ENCODE measurements at places on chromosomes 13 and 19.

DNA sequence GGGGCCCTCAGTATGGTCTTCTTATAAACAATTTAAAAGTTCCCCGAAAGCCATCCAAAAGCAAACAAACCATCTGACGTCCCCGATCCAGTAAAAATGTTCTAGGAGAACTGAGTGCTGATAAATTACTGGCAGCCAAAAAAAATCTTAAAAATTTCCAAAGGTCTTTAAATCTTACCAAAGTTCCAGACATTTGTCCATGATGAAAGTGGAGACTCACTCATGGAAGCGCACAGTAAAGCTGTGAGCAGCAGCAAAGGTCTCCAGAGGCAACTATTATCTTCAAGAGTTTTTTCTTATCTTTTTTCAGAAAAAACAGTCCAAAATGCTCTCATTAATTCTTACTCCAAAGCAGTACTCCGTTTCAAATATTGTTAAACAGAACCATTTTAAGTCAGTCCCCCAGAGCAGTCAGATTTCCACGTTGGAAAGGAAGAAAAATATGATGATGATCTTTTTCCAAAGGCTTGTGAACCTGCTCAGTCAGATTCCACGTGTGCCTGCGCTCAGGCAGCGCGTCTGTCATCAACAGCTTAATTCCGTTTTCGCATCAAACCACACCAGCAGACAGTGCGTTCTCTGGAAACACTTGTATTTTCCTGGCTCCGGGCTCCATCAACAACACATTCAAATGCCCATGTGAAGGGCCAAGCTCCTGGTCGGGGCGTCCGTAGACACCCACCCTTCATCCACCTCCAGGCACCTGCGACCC is 85.4 kb downstream of the COL4A1 start:
- DNase-seq: no peak

GRCh38 chr13:39510316-39510695 is 92.7 kb downstream of the LHFPL6 start:
- no peak for DNase-seq

GRCh38 chr13:109131698-109132257 is 502.4 kb downstream of the MYO16 start:
- no peak for DNase-seq

DNA sequence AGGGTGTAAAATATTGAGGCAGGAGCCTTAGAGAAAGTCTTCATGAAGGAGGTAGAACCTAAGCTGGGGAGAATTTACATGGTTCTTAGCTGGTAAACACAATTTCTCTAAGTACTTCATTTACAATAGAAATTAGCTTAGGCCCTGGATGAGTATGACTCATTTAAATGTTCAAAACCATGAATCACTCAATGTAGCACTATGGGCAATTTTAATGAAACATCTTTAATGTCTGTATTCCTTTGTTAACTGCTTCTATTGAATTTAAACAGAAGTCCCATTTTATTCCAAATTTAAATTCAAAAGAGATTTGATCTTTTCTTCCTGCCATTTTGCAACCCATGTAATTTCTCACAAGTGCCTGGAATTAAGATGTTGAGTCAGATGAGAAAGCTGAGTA is 252.1 kb downstream of the RFC3 start:
- DNase-seq: no peak

- DNase-seq: no peak
Observed at GRCh38 chr19:4473763-4474513, 1.8 kb downstream of the HDGFL2 start.

DNA sequence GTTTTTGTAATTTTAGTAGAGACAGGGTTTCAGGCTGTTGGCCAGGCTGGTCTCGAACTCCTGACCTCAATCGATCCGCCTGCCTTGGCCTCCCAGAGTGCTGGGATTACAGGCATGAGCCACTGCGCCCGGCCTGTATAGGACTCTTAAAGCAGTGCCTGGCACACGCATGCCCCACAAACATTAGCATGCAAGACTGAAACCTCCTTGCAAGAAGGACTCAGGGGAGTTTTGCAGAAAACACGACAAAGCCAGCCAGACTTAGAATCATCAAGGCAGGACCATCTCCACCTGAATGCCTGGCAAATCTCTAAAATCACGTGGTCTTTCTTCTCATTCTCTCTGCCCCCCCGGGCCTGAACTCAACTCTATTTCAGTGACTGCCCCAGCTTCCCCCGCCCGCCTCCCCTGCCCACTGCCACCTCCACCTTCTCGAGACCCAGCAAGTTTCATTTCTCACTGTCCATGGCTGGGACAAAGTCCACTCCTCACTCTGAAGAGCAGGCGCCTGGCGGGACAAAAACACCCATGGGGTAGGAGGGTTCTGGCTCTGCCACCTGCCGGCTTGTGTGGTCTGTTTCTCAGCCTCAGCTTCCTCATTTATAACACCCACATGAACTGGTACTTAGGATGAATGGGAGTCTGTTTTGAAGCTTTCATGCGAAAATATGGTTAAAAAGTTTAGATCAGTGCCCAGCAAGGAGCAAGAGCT is 2.4 kb downstream of the TICAM1 start:
- no peak for DNase-seq

DNA sequence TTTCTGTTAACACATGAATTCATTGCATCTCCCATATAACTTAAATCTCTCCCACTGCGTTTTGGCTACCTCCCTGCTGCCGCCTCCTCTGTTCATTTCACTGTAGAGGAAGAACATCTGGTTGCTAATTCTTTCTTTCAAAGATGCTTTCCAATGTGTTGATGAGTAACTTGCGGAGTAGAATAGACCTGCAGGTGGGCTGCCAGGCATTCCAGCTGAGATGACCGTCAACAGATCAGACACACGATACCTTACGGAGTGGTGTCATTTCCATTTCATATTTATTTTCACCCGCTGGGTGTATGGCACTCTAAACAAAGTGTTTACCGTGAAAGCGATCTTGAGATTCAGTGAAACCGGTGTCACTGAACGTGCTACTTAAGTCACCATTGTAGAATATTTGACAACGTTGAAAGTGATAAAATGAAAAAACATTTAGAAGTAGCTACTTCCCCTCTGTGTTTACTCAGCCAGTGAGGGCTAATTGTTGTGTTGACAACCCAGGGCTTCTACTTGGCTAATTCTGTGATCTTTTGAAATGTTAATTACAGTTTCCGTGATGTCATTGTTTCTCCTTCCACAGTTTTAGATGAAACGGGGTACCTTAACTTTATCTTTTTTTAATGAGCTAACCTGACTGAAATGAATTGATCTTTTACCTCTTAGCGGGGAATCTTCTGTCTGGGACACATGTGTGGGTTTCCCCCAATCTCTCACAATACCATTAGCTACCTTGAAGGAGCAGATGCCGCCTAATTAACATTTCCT is 228.5 kb upstream of the ARGLU1 start:
- DNase-seq: no peak

DNA sequence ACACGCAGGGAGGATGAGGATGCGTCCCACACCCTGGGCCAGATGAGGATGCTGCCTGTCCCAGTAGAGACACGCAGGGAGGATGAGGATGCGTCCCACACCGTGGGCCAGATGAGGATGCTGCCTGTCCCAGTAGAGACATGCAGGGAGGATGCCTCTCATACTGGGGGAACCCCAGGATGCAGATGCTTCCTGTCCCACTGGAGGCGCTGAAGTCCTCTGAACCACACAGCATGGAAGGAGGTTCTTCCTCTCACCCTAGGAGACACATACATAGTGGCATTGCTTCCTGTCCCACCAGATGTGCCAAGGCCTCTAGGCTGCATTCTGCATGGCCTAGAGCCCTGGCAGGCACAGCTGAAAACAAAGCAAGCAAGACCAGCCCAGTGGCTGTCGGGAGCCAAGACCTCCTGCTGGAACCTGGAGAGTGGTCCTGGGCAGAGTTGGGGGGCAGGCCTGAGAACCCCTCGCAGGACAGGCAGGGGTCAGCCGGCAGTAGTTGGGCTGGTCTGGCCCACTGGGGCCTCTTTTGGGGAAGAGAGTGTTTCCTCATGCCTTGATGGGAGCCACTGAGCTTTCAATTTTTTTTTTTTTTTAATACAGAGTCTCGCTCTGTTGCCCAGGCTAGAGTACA is 4.3 kb downstream of the HPN start:
- peak; percentile 36 for DNase-seq

DNA sequence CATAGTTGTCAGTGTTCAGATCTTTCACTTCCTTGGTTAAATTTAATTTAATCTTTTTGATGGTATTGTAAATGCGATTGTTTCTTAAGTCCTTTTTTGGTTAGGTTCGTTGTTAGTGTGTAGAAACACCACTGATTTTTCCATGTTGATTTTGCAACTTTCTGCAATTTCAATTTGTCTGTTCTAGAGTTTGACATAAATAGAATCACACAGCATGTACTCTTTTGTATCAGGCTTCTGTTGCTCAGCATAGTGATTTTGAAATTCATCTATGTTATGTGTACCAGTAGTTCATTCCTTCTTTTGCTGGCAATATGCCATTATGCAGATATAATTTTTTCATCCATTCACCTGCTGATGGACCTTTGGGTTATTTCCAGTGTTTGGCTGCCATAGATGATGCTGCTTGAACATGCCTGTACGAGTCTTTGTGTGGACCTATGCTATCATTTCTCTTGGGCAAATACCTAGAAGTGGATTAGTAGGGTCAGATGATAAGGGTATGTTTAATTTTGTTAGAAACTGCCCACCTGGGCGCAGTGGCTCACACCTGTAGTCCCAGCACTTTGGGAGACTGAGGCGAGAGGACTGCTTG is 33.1 kb downstream of the BICRA start:
- DNase-seq: no peak

GRCh38 chr13:110089815-110090214 is 217.1 kb downstream of the COL4A1 start:
- no peak for DNase-seq

GRCh38 chr13:34942732-34943435 is 814 bp downstream of the NBEA start:
- no peak for DNase-seq
